Globus pallidus (tissue), 1 donor: ENCODE measurements at places on chromosomes 6 and 20.
A peak's percentile ranks its signal among the peaks of the same experiment; 100 is the strongest.

GRCh38 chr20:38968090-38968489 is 5.9 kb downstream of the DHX35 start:
- DNase-seq: no peak

DNA sequence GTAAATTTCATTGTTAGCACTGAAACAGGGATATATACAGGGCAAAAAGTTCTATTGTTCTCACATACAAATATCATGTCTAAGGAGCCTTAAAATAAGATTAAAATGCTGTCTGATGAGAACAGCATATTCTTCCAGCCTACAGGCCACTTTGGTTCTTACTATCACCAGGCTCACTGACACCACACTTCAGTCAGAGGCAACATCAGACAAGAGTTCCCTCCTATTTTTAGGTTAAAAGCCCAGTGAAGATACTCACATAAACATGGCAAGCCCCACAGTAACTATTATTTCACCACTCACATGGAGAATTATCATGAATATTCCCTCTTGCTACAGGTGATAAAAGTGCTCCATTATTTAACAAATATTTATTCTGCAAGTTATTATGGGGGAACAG is 175.8 kb downstream of the ISM1 start:
- no peak for DNase-seq

DNA sequence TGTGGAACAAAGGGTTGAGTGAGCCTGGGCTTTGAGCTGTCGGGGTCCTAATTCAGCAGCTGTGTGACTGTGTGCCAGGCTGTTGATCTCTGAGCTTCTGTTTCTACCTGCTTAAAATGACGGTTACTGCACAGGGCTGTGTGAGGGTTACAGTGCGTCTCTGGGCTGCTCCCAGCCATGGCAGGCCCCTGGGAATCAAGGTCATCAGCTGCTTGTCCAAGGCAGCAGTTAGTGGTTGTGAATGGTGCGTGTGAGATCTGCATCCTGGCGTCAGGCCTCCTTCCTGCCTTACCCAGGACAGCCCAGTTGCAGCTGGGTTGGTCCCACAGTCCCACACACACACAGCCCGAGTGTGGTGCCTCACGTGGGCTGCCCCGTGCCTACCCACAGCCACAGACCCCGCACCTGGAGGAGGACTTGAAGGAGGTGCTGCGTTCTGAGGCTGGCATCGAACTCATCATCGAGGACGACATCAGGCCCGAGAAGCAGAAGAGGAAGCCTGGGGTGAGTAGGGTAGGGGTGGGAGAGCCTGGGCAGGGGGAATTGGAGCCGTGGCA is 15.6 kb downstream of the GTSF1L start:
- DNase-seq: no peak

- DNase-seq: no peak
Observed at GRCh38 chr6:149960488-149960887, 3.3 kb upstream of the ULBP1 start.

DNA sequence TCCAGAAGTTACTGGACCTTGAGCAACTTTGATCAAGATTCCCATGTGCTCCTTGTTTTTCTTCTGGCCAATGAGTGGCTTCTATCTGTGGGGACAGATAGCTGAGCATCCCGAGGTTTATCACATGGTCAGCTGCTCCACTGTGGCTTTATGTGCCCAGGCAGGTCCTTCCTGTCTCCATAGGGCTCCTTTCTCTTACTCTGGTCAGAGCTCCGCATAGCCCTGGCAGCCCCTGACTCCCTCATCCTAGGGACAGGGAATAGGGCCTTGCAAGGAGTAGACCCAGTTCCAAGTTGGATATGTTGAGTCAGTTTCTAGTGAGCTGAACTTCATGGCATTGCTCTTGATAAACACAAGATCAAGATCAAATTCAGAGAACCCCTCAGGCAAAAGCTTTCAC is 6.4 kb upstream of the MAS1L start:
- DNase-seq: no peak

DNA sequence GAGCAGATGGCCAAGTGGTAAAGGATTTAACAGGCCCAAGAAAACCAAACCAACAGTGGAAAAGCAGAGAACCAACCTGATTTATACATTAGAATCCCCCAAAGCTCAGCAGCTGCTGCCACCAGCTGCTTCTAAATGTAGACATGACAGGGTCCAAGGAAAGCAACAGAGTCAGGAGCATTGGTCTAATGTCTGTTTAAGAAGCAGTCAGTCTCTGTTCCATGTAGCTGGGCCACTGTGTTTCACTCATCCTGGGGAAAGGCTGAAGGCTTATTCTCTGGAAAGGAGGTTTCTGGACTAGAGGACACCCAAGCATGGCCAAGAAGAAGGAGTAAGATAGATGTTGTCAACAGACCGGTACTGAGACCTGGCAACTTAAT is 75.4 kb downstream of the TMEM244 start:
- no peak for DNase-seq

- DNase-seq: no peak
Observed at GRCh38 chr20:11338496-11339306, 579.0 kb upstream of the BTBD3 start.

GRCh38 chr20:46210672-46211330 is 92.7 kb downstream of the CD40 start:
- no peak for DNase-seq

DNA sequence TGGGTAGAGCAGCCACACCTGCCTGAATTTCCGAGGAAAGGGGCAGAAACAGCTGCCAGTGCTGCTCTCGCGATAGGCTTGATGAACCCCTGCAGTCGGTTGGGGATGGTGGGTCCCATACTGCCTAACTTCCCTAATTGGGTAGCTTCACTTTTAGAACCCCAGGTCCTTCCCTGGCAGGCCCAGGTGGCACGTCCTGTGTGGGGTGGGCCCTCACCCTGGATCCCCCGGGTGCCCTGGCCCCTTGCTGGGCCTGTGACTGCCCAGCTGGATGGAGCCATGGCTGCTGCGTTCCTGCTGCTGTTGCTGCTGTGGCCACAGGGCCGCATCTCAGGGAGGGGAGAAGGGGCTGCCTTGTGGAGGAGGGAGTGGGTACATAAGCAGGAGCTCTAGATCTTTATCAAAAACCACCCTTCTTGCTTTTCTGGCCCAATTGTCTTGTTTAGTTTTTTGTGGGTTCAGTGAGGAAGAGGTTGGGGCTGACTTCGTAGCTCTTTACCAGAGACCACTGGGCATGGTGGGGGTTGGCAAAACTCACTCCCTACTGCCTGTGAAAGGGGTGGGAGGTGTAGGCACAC is 19.2 kb downstream of the TREML4 start:
- DNase-seq: no peak

- DNase-seq: no peak
Observed at GRCh38 chr6:2531426-2532215, 219.1 kb downstream of the MYLK4 start.

DNA sequence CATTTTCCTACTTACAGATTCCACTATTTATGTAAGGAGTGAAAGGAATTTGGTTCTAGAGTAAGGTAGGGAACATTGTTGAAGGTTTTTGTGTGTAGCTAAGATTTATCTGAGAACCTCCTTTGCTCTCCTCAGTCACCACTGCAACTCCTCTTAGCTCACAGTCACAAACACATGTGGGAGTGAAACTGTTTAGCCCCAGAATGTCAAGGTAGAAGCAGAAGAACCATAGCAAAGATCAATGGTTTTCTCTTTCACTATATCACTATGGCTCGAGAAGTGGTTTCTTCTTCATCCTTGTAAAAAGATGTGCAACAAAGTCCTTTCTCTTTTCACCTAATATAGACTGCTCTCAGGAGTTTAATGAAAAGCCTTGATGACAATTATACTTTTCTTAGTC is 6.5 kb upstream of the DEFB112 start:
- DNase-seq: no peak

DNA sequence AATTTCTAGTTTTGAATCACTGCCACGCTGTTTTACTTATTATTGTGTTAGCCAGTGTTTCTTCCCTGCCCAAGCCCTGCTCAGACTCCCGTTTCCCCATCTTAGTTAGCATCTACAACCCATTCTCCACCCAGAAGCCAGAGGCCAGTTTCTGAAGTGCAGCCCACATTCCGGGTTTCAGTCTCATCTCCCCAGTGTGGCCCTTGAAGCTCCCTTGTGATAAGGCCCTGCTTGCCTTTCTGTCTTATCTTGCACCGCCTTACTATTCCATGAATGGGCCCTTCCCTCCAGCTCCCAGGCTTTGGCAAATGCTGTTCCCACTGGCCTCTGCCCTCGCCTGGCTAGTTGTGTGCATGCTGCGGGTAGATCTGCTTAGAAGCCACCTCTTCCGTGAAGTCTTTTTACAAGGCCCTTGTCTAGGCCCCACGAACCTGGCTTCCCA is 41.1 kb downstream of the TOX2 start:
- DNase-seq: no peak

DNA sequence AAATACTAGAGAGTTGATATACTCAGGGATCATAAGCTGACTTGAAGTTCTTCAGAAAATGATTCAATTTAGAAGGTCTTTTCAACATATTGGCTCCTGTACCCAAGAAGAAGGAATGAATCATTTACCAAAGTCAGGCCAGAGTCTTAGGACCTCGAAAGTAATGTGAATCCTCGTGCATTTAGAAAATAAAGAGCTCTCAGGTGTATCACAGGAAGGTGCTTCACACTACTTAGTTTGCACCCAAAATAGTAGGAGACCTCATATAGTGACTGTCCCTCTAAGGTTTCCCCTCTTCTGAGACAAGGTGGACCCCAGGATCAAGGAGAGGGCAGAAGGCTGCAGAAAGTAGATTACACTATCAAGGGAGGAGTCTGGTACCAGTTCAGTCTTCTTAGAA is 71.8 kb downstream of the F13A1 start:
- no peak for DNase-seq

GRCh38 chr20:44422083-44422482 is 53.6 kb upstream of the TTPAL start:
- DNase-seq: no peak

GRCh38 chr6:169244684-169245383 is 8.8 kb downstream of the THBS2 start:
- DNase-seq: no peak

GRCh38 chr20:53494753-53495152 is 98.9 kb downstream of the ZNF217 start:
- no peak for DNase-seq

GRCh38 chr6:85887461-85887860 is 244.8 kb upstream of the SYNCRIP start:
- no peak for DNase-seq

GRCh38 chr6:158064725-158065251 is 83.1 kb downstream of the SYNJ2 start:
- DNase-seq: no peak

GRCh38 chr6:128415387-128415786 is 105.0 kb downstream of the PTPRK start:
- DNase-seq: peak; percentile 56

DNA sequence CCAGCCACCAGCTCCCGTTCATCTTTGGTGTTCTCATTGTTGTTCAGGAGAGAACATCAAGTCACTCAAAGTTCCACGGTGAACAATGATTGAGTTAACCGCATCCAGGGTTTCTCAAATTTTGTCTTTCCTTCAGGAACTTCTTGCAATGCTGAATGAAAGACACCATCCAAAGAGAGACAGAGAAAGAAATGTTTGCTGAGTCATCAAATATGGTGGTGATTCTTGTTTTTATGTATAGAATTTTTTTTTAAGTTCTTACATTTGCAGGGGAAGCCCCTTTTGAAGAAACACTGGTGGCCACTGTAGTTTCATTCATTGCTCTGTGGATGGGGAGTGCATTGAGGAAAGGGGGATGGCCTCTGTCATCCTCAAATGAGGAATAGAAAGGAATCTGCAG is 62.3 kb upstream of the ENPP5 start:
- DNase-seq: no peak

- no peak for DNase-seq
Observed at GRCh38 chr6:158387036-158387435, 74.8 kb downstream of the TULP4 start.

GRCh38 chr6:113125626-113126025 is 731.5 kb upstream of the MARCKS start:
- DNase-seq: no peak

- DNase-seq: no peak
Observed at GRCh38 chr6:142845143-142845571, 99.8 kb downstream of the HIVEP2 start.

GRCh38 chr20:568097-568652 is 24.6 kb upstream of the CSNK2A1 start:
- no peak for DNase-seq

DNA sequence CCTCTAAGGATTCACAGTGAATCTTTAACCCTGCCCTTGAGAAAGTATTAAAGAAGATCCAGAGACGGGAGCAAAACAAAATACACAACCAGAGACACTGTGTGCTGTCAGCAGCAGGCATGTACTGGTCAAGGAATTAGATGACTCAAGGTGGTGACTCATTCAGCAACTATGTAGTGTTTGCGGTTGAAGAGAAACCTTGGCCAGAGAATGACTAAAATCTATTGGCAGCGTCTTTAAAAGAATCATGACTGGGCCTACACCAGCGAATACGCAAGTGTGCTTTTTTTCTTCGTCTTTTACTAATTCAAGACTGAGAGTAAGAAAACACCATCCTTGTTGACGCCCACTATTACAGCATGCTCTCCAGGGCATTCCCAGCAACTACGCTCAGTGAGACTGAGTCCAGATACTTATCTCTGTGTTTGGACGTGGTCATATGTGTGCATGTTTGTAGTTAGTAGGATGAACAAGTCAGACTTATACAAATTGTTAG is 72.4 kb upstream of the BACH2 start:
- DNase-seq: no peak

DNA sequence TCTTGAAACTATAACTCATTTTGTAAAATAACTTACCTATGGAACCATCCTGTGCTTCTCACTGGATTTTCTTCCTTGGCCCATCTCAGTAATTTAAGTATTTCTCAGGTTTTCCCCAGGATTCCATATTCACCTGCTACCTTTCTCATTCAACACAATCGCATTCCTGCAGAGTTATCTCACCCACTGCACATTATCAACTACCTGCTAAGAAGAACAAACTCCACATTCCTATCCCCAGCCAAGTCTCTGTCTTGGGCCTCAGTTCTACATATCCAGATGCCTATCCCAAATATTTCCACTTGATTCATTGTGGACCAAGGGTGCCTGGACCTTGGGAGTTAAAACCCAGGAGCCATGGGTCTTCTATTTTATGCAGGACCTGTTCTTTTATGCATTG is 60.2 kb upstream of the KCNQ5 start:
- no peak for DNase-seq

DNA sequence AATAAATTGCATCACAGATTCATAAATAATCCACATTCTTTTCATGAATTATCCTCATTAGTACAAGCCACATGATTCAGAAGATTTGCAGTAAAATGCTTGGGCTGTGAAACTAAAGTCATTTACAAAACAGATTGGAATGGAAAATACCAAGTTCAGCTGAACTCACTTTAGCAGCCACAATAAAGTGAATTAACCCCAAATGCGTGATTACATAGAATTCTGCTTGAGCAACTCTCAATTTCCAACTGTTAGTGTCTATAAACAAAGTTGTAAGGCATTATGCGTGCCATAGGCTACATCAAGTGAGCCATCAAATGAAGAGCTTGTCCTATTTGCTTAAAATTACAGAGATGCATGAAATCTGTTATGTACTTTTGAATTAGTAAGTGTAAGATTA is 60.4 kb upstream of the GFRAL start:
- DNase-seq: no peak

GRCh38 chr6:4059115-4059777 is 19.7 kb downstream of the FAM217A start:
- DNase-seq: no peak
